ENCODE measurements at places on chromosomes 4 and X. TPM values are rescaled to one million over a fixed set of nuclear protein-coding genes. Genes with fewer than 3 reads are reported as not detected.

The ZIC3 gene
- 6.8 TPM for total RNA-seq

The ASB12 gene
- total RNA-seq, result 0.22 TPM

The OTOP1 gene
- total RNA-seq, result not detected

The NDNF gene
- 60.1 TPM for total RNA-seq

The CTAG1B gene
- total RNA-seq, result not detected

The EMCN gene
- 17.2 TPM for total RNA-seq

The SOWAHD gene
- total RNA-seq, result 0.50 TPM

Data from spinal cord (tissue), 10 donors.